Activated naive CD4-positive, alpha-beta T cell treated with anti-CD3 and anti-CD28 coated beads for 36 hours (primary cell): ENCODE measurements at places on chromosomes 5 and 9. TPM values are rescaled to one million over a fixed set of nuclear protein-coding genes. Genes with fewer than 3 reads are reported as not detected.

DNA sequence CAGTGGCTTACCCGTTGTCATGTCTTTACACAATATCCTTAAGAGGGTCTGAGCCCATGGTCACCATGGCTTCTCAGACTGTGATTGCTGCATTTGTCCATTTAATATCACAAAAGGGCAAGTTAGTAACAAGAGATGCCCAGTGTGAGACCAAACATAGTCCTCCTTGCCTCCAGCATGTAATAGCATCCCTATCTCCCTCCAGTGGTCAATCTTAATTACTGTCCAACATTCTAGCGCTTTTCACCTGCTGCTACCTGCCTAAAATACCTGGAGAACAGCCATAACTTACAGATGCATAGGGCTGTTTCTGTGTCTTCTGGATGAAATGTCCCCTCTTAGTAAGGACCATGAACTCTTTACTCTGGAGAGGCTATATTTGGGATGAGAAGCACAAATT is 267.2 kb upstream of the DAB2 start:
- no peaks in the 10 kb centered on the region for H3K4me1 ChIP-seq
- peaks cover 9% of the 10 kb centered on the region for H3K27me3 ChIP-seq
- H3K27ac ChIP-seq = no peak overlapping the region

GRCh38 chr5:168171901-168172759 is 119.3 kb upstream of the WWC1 start:
- H3K27me3 ChIP-seq = peaks cover 2% of the 10 kb centered on the region
- DNase-seq = no peak
- H3K27ac ChIP-seq = no peak overlapping the region
- H3K4me3 ChIP-seq = no peak overlapping the region
- no peaks in the 10 kb centered on the region for H3K4me1 ChIP-seq
- H3K36me3 ChIP-seq = no peaks in the 10 kb centered on the region

- peaks cover 13% of the 10 kb centered on the region for H3K4me1 ChIP-seq
- H3K27me3 ChIP-seq = peaks cover under 1% of the 10 kb centered on the region
- peaks cover 1% of the 10 kb centered on the region for H3K36me3 ChIP-seq
Observed at GRCh38 chr5:10624206-10624605, 60.3 kb downstream of the ANKRD33B start.

DNA sequence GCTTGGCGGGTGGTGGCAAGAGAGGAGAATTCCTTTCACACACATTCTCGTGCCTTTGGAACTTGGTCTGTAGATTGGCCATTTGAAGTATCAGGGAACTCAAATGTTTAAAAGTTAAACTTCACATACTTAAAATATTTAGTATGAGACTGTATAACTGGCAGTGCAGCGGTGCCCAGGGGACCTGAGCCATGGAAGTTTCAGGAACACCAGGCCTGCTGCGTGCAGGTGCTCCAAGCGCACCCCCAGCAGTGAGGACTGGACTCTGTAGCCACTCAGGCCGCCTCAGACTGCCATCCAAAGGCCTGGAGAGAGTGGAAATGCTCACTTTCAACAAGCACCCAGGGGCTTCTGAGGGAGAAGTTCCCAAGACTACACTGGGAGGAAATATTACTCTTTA is 273.5 kb upstream of the IRX2 start:
- no peaks in the 10 kb centered on the region for H3K27me3 ChIP-seq
- H3K4me1 ChIP-seq = no peaks in the 10 kb centered on the region
- no peak overlapping the region for H3K27ac ChIP-seq
- no peaks in the 10 kb centered on the region for H3K36me3 ChIP-seq
- DNase-seq = no peak

NPR3 gene
- 0.10 TPM for total RNA-seq

GRCh38 chr5:37815913-37816312 is 23.9 kb downstream of the GDNF start:
- H3K4me3 ChIP-seq = no peak overlapping the region
- H3K4me1 ChIP-seq = no peaks in the 10 kb centered on the region
- H3K27ac ChIP-seq = no peak overlapping the region
- H3K36me3 ChIP-seq = no peaks in the 10 kb centered on the region

- peaks cover 10% of the 10 kb centered on the region for H3K4me1 ChIP-seq
- peaks cover 57% of the 10 kb centered on the region for H3K27me3 ChIP-seq
- no peak overlapping the region for H3K27ac ChIP-seq
- peak; percentile 22 for DNase-seq
- peak overlapping the region; percentile 27 for H3K4me3 ChIP-seq
- H3K36me3 ChIP-seq = no peaks in the 10 kb centered on the region
Observed at GRCh38 chr5:176818391-176819098, 8.2 kb downstream of the UNC5A start.

DNA sequence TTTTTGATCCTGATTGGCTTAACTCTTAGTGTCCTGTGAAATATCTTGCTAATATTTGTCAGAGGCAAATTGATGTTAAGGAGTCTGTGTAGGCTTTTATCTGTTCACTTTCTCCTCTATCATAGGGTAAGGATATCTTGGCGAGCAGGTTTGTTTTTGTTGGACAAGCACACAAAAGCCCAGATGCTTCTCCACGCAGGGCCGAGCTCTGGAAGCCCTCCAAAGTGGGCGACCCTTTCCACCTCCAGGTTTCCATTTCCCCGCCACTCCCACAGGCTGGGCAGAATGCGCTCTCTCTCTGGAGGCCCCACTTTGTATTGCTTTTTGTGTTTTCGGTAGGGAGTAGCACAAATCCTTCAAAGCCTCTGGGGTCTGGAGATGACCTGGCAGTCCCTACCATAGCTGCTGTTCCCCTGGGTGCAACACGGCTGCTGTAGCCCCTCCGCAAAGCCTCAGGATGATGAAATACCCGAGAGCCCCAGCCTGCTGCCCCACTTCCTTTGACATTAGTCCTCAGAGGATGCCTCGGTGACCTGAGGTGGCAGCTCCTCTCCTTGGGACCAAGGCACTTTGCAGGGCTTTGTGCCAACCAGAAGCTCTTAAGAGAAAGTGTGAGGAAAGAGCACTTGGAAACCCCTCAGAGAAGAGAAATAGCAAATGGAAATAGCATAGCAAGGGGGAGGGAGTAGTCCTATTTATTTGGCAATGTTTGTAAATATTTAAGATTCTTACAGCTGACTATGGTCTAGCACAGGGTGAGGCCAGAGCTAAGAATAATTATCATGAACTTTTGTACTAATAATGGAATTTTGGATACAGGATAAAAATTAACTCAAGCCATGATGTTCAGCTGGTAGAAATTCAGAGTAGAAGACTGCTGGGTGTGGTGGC is 122.8 kb downstream of the ARHGEF28 start:
- DNase-seq = no peak
- no peak overlapping the region for H3K27ac ChIP-seq
- no peaks in the 10 kb centered on the region for H3K36me3 ChIP-seq
- H3K4me3 ChIP-seq = no peak overlapping the region
- H3K4me1 ChIP-seq = peaks cover 3% of the 10 kb centered on the region
- peaks cover 36% of the 10 kb centered on the region for H3K27me3 ChIP-seq

GRCh38 chr5:171624396-171624795 is 161.2 kb upstream of the SMIM23 start:
- H3K27me3 ChIP-seq = peaks cover 16% of the 10 kb centered on the region
- no peak overlapping the region for H3K27ac ChIP-seq
- no peaks in the 10 kb centered on the region for H3K4me1 ChIP-seq

SET gene
- total RNA-seq = 669 TPM

- H3K4me3 ChIP-seq = no peak overlapping the region
- peaks cover 25% of the 10 kb centered on the region for H3K4me1 ChIP-seq
- DNase-seq = no peak
- H3K27ac ChIP-seq = no peak overlapping the region
- no peaks in the 10 kb centered on the region for H3K27me3 ChIP-seq
Observed at GRCh38 chr5:123414974-123415373, 8.2 kb downstream of the CEP120 start.

DNA sequence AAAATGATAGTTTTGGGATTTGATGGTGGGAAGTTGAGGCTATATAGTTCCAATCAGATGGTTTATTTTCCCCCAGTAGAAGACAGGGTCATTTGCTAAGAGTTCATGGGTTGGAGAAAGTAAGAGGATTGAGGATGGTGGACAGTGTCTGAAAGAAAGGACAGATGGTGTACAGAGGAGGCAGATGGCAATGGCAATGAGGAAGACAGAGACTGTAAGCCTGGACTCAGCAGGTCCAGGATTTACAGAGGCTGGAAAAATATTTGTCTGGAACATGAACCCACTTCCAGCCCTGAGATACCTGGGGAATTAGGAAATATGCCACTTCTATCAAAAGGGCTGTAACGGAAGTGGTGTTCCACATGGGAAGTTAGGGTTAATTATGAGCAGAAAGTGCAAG is 84.5 kb downstream of the PCSK1 start:
- H3K36me3 ChIP-seq = no peaks in the 10 kb centered on the region
- H3K27ac ChIP-seq = no peak overlapping the region
- peaks cover 21% of the 10 kb centered on the region for H3K4me1 ChIP-seq
- H3K4me3 ChIP-seq = no peak overlapping the region
- no peaks in the 10 kb centered on the region for H3K27me3 ChIP-seq
- no peak for DNase-seq

GRCh38 chr5:126490167-126490940 is 67.1 kb downstream of the GRAMD2B start:
- DNase-seq = no peak
- H3K4me1 ChIP-seq = no peaks in the 10 kb centered on the region
- no peak overlapping the region for H3K4me3 ChIP-seq
- H3K27ac ChIP-seq = no peak overlapping the region
- peaks cover 22% of the 10 kb centered on the region for H3K36me3 ChIP-seq
- no peaks in the 10 kb centered on the region for H3K27me3 ChIP-seq

DNA sequence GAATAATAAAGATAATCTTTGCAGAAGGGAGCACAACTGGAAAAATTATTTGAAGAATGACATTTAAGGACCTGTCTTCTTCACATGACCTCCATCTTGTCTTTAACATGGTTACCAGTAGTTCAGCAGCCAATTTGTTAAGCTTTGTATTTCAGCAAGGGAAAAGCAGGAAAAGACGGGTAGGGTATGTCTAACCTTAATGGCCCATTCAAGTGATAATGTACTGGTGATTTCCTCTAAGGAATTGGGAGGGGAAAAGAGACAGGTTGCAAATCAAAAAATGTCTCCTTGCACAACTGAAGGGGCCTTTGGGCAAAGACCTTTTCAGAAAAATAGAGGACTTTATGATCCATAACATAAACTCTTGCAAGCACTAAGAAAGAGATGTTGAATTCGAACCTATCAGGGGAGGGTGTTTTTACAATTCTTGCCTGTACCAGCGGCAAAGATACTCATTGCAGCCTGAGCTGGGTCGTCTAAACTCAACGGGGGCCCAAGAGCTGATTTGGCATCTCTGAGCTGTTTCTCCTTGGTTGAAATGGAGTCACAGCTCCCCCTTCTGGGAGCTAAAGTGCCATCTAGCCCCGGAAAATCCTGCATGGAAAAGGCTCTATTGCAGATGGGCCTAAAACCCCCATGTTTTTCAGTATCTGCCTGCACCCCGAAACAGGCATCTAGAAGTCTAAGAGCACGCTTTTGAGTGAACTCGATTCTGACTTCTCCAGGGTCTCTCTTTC is 3.8 kb downstream of the BRINP1 start:
- DNase-seq = peak; percentile 6
- H3K4me3 ChIP-seq = no peak overlapping the region
- H3K36me3 ChIP-seq = no peaks in the 10 kb centered on the region
- peaks cover 6% of the 10 kb centered on the region for H3K4me1 ChIP-seq
- no peak overlapping the region for H3K27ac ChIP-seq

- peak; percentile 24 for DNase-seq
- peak overlapping the region; percentile 100 for H3K4me3 ChIP-seq
- H3K27ac ChIP-seq = peak overlapping the region; percentile 100
- no peaks in the 10 kb centered on the region for H3K27me3 ChIP-seq
Observed at GRCh38 chr5:40834391-40834848, 602 bp downstream of the RPL37 start.

- no peak overlapping the region for H3K4me3 ChIP-seq
- H3K27me3 ChIP-seq = no peaks in the 10 kb centered on the region
- H3K4me1 ChIP-seq = no peaks in the 10 kb centered on the region
- no peak overlapping the region for H3K27ac ChIP-seq
Observed at GRCh38 chr5:29942089-29942488, 1251.4 kb upstream of the CDH6 start.

F2RL2 gene
- total RNA-seq = not detected
